ENCODE measurements at places on chromosomes 3 and 15. TPM values are rescaled to one million over a fixed set of nuclear protein-coding genes. Genes with fewer than 3 reads are reported as not detected.

Gene IMPG2
- 0.02 TPM for polyA plus RNA-seq

Gene PLCB2
- polyA plus RNA-seq = 7.3 TPM

Gene ERC2
- polyA plus RNA-seq = 0.20 TPM

Gene KIF7
- polyA plus RNA-seq = 1.00 TPM

Gene NME9
- polyA plus RNA-seq = 0.06 TPM

Gene OR5K2
- not detected for polyA plus RNA-seq

Gene GOLGA6L25
- not detected for polyA plus RNA-seq

Gene CLDN11
- polyA plus RNA-seq = 0.49 TPM

Gene NRROS
- 0.77 TPM for polyA plus RNA-seq

Data from esophagus (tissue), 2 donors.